Stimulated activated CD4-positive, alpha-beta T cell treated with anti-CD3 and anti-CD28 coated beads, TNF-alpha, amount 100 ng/mL, for 48 hours (primary cell): ENCODE measurements at places on chromosomes 3 and 15.

GRCh38 chr3:128488991-128489673 lies 3.9 kb downstream of the GATA2 start:
- no peak for DNase-seq

GRCh38 chr3:33914731-33915379 lies 116.4 kb downstream of the PDCD6IP start:
- DNase-seq, result no peak

- DNase-seq, result no peak
Observed at GRCh38 chr15:50652671-50653070, 33.9 kb downstream of the TRPM7 start.

DNA sequence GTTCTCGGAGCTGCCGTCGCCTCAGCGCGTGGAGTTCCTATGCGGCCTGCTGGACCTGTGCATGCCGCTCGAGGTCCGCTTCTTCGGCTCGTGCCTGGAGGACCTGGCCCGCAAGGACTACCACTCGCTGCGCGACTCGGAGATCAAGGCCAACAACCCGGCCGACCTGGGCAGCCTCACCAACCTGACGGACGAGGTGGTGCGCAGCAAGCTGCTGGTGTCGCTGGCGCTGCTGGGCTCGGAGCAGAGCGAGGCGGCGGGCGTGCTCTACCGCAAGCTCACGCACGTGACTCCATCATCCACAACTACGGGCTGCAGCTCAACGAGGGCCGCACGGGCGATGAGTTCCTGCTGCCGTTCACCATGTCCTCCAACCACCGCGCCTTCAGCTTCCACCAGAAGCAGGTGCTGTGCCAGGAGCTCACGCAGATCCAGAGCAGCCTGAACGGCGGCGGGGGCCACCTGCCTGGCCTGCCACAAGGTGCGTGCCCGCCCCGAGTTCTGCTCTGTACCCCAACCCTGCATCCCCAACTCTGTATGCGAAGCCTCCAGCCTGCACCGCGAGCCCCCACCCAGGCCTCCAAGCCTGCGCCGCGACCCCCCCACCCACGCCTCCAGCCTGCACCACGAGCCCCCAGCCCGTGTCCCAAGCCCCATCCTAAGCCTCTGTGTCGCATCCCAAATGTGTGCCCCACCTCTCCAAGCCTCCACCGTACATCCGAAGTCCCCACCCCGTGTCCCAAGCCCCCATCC lies 178.2 kb downstream of the OR4M2 start:
- no peak for DNase-seq

DNA sequence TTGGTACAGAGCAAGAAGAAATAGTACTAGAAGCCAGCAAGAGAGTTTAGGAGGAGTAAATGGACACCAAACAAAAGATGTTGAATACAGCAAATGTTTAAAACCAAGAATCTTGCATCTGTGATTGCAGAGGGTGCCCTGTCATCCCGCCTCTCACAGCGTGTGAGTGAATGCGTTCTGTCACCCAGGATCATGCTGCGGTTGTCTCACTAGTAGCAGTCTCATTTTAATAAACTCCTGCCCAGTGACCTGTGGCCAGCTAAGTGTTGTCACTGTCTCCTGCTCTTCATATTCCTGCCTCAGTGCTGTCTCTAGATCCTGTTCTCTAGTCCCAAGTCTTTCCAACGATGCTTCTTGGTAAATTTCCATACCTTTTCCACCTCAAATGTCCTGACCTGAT lies 584.6 kb downstream of the MCTP2 start:
- no peak for DNase-seq

DNA sequence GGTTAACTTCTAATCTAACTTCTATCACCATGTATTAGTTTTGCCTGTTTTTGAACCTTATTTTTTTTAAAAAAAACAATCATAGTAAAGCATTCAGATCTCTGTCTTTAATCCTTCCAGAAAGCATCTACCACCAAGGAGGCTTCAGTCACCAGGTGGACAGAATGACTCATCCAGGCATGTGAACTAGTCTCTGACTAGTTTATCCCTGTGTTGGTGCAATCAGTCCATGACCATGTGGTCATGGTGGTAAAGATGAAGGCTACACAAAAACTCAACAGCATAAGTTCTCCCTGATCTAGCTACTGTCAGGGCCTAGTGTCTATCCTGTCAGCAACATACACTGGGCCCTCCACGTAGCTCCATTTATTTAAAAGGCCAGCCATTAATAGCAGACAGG lies 750.6 kb downstream of the AGBL1 start:
- no peak for DNase-seq
